Stimulated activated CD8-positive, alpha-beta memory T cell treated with anti-CD3 and anti-CD28 coated beads, Interleukin-7, amount 100 ng/mL, for 4 hours (primary cell): ENCODE measurements at places on chromosomes 7 and 10.

DNA sequence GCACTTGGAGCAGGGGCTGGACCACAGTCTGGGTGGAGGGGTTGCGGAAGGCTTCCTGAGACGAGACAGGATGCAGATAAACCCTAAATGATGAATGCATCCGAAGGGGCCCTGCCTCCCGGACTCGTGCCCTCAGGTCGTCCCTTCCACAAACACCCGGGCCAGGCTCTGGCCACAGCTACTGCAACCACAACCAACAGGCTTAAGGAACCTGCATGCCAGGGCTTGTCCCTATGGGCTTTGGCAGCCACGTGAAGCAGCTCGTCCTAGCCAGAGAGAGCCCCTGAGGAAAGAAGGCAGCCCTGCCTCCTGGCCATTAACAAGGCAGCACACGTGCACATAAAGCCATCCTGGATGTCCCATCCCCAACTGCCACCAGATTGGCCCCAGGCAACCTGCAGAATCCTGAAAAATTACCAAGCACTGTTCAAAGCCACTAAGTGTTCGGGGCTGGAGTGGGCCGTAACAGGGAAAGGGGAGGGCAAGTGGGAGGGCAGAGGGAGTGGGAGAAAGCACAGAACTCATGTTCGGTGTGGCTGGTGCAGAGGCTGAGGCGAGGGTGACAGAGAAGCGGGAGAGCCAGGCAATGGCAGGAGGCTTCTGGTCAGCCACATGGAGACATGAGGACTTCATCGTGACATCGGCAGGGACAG lies 62.7 kb downstream of the MAD1L1 start:
- DNase-seq: no peak

GRCh38 chr10:84540022-84540616 lies 211.7 kb downstream of the CCSER2 start:
- no peak for DNase-seq

- no peak for DNase-seq
These were observed 430.6 kb upstream of the KCND2 start for GRCh38 chr7:119842337-119842736.

DNA sequence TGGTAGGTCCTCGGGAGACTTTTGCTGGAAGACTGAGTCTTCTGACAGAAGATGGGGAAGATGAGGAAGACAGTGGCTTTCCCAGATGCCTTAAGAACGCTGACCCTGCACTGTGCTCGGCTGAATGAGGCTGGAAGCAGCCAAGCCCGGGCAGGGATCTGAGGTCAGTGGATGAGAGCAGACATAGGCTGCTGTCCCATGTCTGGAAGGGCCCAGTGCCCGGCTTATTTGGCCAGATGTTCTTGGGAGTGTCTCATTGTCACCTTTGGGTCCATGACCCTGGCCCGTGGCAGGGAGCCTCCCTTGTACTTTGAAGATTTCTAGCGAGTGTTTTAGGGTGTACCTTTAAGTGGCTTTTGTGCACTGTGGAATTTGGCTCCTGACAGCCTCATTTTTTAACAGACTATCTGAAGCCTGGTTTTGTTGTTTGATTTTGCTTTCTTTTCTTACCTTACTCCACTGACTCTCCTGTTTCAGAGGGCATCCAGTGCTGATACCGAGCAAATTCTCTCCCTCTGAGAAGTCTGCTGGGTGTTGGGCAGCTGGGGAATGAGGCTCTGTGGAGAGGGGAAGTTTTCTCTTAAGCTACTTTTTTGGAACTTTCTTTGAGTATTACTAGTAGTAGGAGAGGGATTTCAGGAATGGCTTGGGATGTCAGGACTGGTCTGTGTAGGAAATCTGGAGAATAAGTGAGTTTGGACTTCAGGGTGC lies 61.4 kb downstream of the CREB5 start:
- no peak for DNase-seq

DNA sequence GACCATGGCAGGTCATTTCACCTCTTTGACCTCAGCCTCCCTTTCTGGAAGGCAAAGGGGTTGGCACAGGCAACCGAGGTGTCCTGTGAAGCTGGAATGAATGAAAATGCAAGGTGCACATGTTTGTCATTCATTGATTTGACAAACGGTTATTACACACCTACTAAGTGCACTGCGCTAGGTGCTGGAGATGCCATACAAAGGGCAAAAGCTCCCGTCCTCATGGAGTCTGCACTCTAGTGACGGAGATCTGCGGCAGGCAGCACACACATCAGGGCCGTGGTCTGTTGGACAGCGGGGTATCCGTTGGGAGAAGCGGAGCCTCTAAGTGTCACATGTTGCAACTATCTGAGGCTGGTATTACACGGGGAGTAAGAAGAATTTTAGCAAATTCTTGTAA lies 44.2 kb downstream of the PRF1 start:
- DNase-seq: no peak
